Frontal cortex (tissue), 4 donors: ENCODE measurements at places on chromosomes 1 and 21.

- no peak for DNase-seq
Measured at GRCh38 chr1:245389873-245390272, 235.1 kb downstream of the KIF26B start.

- DNase-seq = peak; percentile 61
Measured at GRCh38 chr1:39098546-39099250, 72.5 kb downstream of the NDUFS5 start.

GRCh38 chr1:150006881-150007421, 3.6 kb downstream of the OTUD7B start:
- no peak for DNase-seq

- no peak for DNase-seq
Measured at GRCh38 chr1:12148958-12149790, 17.6 kb upstream of the TNFRSF1B start.

GRCh38 chr1:40299366-40300248, 17.5 kb downstream of the COL9A2 start:
- no peak for DNase-seq

GRCh38 chr1:27102707-27103468, 52.0 kb downstream of the SLC9A1 start:
- DNase-seq = peak; percentile 81

DNA sequence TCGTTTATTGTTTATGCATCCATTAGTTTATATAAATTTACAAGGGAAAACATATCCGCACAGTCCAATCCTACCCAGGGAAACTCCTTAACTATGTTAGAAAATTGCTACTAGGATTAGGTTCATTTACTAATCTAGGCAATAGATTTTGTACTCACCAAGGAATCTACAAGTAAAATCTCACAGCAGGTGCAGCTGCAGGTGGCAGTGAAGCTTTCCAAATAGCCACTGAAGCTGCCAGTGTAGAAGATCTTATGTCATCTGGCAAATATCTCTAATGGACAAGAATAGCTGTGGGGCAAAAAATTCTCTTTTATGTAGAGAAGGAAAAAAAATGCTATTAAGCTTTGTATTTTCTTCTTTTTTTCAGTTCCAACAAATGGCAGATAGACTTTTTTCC, 963.4 kb upstream of the ADGRL4 start:
- no peak for DNase-seq

GRCh38 chr1:21937372-21938121, 437 bp upstream of the HSPG2 start:
- peak; percentile 94 for DNase-seq

GRCh38 chr1:199784138-199784895, 243.2 kb upstream of the NR5A2 start:
- DNase-seq = no peak

DNA sequence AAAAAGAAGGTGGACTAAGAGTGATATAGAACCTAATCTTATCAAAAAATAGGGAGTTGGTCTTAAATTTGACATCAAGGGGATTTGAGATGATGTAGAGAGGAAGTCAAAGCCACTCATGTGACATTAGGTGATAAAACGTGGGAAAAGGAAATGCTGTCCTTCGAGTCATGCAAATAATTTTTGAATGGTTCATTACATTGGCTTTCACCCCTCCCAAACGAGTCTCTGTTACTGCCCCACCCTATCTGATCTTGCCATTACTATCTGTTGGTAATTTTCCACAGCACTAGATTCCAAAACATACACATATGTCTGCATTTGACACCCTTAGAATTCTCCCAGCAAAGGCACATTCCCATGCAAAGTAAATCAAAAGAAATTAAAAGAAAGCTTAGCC, 531.1 kb upstream of the ADAMTS5 start:
- no peak for DNase-seq

DNA sequence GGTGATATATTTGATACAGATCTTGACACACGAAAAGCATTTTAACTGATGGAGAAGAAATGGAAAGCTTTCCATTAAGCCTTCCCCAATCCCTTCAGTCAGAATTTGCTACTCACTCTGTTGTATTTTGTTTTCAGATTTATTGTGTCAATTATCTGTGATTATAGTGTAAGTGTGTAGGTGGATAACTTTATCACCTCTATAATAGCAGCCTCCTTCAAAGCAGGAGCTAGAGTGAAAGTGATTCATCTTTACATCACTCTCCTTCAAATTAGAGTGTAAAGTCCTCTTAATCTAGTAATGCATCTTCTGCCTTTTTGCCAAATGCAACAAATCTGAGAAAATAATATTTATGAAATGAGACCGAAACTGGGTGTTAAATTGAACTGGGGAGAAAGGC, 459.7 kb upstream of the ZP4 start:
- no peak for DNase-seq

DNA sequence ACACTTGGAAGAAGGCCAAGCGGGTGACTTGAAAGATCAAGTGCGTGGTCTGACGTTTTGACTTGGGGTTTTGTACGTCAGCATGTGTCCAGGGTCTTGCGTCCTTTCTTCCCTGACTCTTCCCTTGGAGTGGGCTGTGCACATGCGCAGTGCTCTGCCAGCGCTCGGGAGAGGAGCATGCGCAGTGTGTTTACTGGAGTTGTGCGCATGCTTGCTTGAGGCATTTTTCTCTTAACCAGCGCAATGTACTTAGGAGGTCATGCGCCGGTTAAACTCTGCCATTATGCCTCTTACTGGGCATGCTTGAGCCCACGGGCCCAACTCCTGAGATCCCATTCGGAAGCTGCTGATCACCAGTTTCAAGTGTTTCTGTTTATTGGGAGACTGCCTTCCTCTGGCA, 242.5 kb upstream of the AJAP1 start:
- no peak for DNase-seq

GRCh38 chr21:40235528-40235927, 368.3 kb downstream of the PCP4 start:
- DNase-seq = no peak
